ENCODE measurements at places on chromosomes 5 and 9.

GRCh38 chr9:133100506-133101355, 20.3 kb downstream of the RALGDS start:
- DNase-seq: no peak

DNA sequence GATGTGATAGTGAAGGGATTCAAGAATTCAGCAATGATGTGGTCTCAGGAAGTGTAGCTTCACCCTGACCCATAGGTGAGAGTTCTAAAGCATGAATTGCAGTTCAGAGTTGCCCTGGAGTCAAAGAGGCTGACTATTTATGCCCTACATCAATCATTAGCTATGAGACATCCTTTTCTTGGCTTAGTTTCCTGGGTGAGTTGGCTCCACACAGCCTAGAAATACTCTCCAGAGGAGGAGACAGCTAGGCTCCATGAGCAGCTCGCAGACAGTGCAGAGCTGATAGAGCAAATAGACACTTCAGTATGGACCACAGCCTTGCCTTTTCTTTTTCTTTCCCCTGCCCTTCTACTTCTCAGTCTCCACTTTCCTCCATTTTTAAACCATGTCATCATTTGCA, 1651.8 kb downstream of the MAT2B start:
- no peak for DNase-seq

- no peak for DNase-seq
Measured at GRCh38 chr5:102628441-102629175, 126.5 kb upstream of the PAM start.

DNA sequence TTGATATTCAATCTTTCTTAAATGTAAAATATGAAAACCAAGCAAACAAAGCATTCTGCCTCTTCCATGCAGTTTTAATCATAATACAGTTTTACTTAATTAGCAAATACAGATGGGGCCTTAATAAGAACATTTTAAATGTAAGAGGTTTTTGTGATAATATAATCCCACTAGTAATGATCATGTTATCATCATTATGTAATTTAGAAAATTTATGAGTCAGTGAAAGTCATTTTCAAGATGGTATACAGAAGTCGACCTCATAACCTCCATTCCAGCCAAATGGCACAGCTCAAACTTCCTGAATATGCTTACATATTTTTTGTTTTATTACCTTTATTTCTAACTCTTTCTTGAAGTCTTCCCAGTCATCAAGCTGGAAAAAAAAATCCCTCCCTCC, 102.2 kb upstream of the GNA14 start:
- DNase-seq: no peak

- no peak for DNase-seq
Measured at GRCh38 chr5:141973871-141974595, 5.1 kb downstream of the RNF14 start.

- no peak for DNase-seq
Measured at GRCh38 chr9:78578072-78578471, 281.1 kb downstream of the PSAT1 start.

DNA sequence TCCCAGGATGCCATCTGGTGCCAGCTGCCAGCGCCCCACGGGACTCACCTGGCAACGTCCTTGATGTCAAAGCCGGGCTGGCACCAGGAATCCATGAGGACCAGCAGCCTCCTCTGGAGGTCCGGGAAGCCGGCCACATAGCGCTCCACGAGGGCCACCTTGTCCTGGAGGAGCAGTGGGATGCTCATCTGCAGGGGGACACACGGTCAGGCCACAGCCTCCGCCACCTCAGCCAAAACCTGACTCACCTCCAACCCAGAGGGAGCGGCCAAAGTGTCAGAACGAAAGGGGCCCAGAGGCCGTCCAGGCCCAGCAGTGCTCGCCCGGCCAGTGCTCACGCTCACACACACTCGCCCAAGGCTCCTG, 56.5 kb downstream of the EXD3 start:
- no peak for DNase-seq

DNA sequence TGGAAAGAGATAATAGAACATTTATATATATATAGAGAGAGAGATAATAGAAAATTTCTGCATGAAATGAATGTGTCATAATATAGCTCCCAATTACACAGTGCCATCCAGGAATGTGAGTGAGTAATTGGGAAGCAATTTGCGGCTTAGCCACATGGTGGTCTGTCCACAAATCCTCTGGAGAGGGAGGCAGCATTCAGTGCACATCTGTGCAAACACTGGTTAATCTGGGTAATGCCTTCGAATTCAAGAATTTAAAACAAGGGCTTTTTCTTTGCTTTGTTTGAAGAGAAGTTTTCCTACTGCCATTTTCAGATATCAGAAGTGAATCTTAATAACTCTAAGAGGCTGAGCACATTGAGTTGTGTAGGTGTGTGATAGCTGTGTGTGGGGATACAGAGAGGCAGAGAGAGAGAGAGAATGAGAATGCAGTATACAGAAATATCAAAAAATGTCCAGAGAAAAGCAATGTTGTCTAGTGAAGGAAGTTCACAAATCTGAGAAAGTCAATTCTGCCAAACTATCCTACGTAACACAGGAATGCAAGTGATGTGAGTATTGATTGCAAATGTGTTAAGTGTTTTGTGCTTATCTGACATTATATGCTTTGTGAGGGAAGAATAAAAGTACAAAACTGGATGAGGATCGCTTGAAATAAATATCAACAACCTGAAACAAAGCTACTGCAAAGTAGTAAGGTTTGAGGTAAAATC, 134.6 kb downstream of the EDIL3 start:
- DNase-seq: no peak

DNA sequence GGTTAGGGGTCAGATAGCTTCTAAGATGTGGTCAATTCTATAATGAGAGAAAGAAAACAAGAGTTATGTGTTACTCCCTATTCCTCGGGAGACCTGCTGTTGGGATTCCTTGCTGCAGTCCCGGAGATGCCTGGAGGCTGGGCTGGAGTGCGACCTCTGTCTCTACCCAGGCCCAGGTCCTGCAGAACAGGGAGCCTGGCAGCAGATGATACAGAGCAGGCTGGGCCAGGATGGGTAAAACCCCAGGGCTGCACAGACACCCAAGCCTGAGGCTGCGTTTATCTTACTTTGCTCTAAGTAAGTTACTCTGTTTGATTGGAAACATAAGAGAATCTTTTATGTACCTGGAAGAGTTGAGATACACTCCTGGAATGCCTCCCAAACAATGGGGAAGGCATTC, 26.9 kb upstream of the FAM120AOS start:
- no peak for DNase-seq

DNA sequence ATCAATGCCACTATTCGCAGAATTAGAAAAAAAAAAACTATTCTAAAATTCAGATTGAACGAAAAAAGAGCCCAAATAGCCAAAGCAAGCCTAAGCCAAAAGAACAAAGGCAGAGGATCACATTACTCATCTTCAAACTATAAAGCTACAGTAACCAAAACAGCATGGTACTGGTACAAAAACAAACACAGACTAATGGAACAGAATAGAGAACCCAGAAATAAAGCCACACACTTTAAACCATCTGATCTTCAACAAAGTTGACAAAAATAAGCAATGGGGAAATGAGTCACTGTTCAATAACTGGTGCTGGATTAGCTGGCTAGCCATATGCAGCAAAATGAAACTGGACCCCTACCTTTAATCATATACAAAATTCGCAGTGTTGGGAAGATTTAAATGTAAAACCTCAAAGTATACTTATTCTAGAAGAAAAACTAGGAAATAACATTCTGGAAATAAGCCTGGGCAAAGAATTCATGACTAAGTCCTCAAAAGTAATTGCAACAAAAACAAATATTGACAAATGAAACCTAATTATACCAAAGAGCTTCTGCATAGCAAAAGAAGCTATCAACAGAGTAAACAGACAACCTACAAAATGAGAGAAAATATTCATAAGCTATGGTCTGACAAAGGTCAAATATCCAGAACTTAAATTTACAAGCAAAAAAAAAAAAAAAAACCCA, 153.7 kb downstream of the NDUFS4 start:
- no peak for DNase-seq

DNA sequence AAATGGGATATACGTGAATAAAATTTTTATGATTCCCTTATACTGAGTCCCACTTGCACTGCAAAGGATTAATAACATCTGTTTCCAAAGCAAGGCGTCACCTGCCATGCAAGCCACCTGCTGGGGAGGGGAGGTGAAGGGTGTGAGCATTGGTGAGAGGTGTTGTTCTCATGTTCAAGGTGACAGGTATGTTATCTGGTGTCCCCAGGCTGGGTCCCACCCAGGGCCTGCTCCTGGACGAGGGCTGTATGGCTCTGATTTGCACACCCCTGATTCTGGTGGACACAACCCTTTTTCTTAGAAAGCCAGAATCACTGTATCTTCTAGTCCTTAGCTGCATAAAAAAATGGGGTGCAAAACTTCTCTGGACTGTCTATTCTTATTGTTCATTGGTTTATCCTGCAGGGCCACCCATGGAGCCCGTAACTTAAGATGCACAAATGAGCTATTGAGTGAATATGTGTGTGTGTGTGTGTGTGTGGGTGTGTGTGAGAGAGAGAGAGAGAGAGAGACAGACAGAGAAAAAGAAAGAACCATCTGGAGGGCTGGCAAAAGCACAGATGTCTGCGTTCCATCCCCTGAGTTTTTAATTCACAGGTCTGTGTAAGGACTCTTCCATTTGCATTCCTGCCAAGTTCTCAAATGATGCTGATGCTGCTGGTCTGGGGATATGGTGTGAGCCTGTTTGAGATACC, 53.7 kb downstream of the SYK start:
- no peak for DNase-seq

- DNase-seq: no peak
Measured at GRCh38 chr9:124347206-124347967, 67.9 kb downstream of the PSMB7 start.

DNA sequence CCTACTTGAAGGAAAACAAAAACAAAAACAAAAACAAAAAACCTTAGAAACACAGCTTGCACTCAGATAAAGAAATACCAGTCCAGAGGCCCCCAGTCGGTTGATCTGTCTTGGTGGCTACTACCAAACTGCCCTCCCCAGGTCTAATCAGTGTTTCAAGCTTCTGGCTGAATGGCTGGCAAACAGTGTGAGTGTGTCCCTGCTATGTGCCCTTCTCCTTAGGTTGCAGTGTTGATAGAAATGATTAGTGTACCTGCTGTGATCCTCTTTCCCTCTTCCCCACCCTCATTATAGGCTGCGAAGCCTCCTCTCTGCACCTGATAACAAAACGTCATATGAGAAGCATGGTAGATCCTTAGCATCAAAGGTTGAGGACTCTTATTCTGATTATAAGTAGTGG, 12.8 kb downstream of the NR4A3 start:
- no peak for DNase-seq

DNA sequence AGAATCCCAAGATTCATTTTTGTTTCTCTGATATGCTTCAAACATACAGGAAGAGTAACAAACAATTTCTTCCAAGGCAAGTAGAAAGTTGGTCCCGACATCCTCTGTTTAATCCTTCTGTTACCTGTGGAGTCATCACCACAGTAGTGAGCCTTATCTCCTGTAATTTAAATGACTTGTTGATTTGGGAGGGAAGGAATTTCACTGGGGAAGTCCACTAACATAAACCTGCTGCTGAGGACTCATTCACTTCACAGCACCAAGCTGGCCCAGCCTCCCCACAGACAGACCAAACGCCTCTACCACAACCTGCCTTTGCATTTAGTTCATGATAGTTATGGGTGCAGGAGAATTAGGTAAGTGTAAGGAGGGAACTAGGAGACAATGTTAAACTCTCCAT, 63.2 kb downstream of the PRKACG start:
- no peak for DNase-seq

GRCh38 chr9:26231391-26231790, 553.1 kb upstream of the TUSC1 start:
- DNase-seq: no peak

GRCh38 chr5:39466846-39467245, 42.1 kb upstream of the DAB2 start:
- DNase-seq: no peak

- no peak for DNase-seq
Measured at GRCh38 chr5:31098811-31099210, 94.7 kb upstream of the CDH6 start.

DNA sequence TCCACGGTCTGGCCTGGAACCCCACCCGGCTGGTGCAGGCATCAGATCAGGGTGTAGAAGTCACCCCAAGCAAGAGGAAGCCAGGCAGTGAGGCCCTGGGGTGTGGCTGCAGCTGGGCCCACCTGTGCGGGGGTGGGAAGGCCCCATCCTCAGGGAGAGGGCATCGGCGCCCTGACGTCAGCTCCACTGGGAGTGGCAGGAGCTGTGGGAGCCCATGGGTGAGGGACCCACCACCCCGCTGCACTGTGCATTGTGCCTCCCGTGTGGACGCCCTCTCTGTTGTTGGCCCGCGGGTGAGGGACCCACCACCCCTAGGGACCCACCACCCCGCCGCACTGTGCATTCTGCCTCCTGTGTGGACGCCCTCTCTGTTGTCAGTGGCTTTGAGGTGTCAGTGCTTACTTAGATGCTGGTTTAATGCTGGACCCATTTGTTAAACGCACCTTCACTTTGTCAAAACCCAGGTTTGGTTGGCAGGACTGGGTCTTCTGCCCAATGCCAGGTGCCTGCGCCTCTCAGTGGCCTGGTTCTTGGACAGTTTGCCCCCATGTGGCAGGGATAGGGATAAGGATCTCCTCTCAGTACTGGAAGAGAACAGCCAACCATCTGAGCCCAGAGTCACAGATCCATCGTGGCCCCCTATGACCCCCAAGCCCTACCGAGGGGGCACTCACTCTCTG, 6.9 kb upstream of the EXOC3 start:
- DNase-seq: no peak

GRCh38 chr9:8633784-8634183, 834.2 kb upstream of the DMAC1 start:
- no peak for DNase-seq

- no peak for DNase-seq
Measured at GRCh38 chr5:124650147-124650561, 96.3 kb downstream of the ZNF608 start.

GRCh38 chr5:173868096-173868880, 19.9 kb upstream of the CPEB4 start:
- DNase-seq: no peak

- DNase-seq: no peak
Measured at GRCh38 chr5:18264126-18264882, 630.0 kb downstream of the TAF11L14 start.

DNA sequence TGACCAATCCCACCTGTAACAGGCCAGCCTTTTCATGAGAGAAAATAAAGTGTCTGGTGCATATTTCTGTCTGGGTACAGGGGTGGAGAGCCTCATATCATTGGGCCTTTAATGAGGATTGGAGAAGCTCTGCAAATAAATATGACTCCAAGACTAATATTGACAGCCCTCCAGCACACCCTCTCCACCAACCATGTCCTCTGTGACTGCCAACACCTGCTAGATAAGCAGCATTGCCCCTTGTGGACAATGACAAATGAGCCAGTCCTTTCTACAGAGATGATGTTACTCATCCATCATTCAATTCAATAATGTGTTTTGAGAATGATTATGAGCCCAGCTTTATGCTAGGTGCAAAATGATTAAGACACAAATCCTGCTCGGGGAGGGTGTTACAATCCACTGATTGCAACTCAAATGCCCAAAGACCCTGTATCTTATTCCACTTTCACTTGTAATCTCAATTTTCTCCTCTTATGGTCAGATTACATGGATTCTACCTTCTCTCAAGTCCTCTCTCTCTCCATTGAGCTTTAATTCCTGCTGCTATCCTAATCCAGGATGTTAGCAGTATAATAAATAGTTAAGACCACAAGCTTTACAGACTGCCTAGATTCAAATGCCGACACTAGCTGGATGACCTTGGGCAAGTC, 2.1 kb upstream of the GFRA3 start:
- no peak for DNase-seq

- DNase-seq: no peak
Measured at GRCh38 chr5:97425511-97425910, 242.5 kb upstream of the RIOK2 start.
